ENCODE measurements at places on chromosomes 5 and 9. TPM values are rescaled to one million over a fixed set of nuclear protein-coding genes. Genes with fewer than 3 reads are reported as not detected.

DNA sequence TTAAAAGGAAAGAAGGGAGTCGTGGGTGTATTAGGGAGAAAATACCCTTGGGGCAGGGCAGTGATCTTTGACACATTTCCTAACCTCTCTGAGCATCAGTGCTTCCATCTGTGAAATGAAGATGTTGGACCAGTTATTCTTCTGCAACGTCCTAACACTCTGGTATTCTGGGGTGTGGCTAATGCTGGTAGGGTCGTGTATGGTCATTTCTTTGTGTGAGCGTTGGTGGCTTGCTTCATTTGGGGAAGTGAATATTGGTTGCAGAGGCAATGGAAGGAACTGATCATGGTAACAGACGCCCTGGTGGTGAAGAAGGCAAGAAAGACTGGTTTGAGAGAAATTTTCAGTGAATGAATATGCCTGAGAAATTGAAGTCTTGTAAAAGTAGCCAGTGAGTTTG lies 67.9 kb upstream of the TTC23L start:
- H3K27me3 ChIP-seq: no peaks in the 10 kb centered on the region
- H3K27ac ChIP-seq: no peak overlapping the region
- no peaks in the 10 kb centered on the region for H3K4me1 ChIP-seq
- H3K36me3 ChIP-seq: no peaks in the 10 kb centered on the region
- no peak for DNase-seq

DNA sequence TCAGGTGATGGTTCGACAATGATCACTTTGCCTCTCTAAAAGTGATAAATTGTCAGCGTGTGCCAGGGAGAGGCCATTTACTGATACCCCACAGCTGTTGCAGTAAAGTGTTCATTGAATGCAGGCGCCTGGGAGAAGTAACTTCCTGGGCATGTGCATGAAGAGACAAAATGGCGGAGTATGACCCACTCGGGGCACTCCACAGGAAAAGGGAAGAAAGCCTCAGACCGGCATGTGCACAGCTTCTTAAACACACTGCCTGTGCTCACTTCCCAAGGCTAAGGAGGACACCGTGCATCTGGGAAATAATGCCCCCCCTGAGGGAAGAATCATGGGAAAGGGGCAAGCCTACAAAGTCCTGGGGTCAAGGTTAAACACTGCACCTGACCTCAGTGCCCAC lies 329.5 kb downstream of the ICE1 start:
- H3K27me3 ChIP-seq: no peaks in the 10 kb centered on the region
- H3K36me3 ChIP-seq: no peaks in the 10 kb centered on the region
- no peak overlapping the region for H3K4me3 ChIP-seq
- H3K4me1 ChIP-seq: peaks cover 9% of the 10 kb centered on the region
- DNase-seq: no peak
- H3K27ac ChIP-seq: no peak overlapping the region

GRCh38 chr9:134710901-134711300 lies 69.3 kb downstream of the COL5A1 start:
- no peak overlapping the region for H3K4me3 ChIP-seq
- no peak for DNase-seq
- H3K27me3 ChIP-seq: no peaks in the 10 kb centered on the region
- H3K36me3 ChIP-seq: no peaks in the 10 kb centered on the region
- no peak overlapping the region for H3K27ac ChIP-seq

DNA sequence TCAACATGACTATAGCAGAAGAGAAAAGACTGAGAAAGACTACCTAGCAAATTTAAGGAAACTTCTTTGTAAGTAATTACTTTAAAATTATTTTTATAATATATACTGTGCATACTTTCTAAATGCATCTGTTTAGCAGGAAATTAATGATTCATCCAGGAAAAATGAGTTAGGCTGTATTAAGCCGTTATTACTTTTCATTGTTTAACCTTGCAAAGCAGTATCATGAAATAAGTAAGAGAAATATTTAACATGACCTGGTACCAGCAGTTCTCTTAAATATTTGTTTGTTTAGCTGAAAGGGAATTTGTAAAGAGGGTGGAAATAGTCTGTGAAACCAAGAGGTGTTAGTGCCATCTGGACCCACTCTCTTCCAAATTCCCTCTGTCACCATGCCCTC lies 175.0 kb downstream of the GNAQ start:
- H3K36me3 ChIP-seq: no peaks in the 10 kb centered on the region
- no peak for DNase-seq
- no peak overlapping the region for H3K4me3 ChIP-seq
- peaks cover 14% of the 10 kb centered on the region for H3K4me1 ChIP-seq
- no peak overlapping the region for H3K27ac ChIP-seq

GRCh38 chr5:124980163-124980941 lies 233.9 kb upstream of the ZNF608 start:
- no peak for DNase-seq
- no peaks in the 10 kb centered on the region for H3K4me1 ChIP-seq
- H3K4me3 ChIP-seq: no peak overlapping the region
- H3K27me3 ChIP-seq: no peaks in the 10 kb centered on the region

Gene MED10
- 18.2 TPM for total RNA-seq

Gene NDFIP1
- total RNA-seq: 89.4 TPM

Measured in adrenal gland (tissue), 19 donors.